Effector CD4-positive, alpha-beta T cell (primary cell): ENCODE measurements at places on chromosomes 2 and 18.

- DNase-seq, result no peak
Observed at GRCh38 chr2:69222953-69223658, 163.9 kb downstream of the GFPT1 start.

- DNase-seq, result peak; percentile 28
Observed at GRCh38 chr18:70491734-70492348, 203.0 kb downstream of the SOCS6 start.

GRCh38 chr2:157497638-157498314, 53.9 kb upstream of the CYTIP start:
- no peak for DNase-seq

- DNase-seq, result no peak
Observed at GRCh38 chr2:240999873-241000541, 1.6 kb downstream of the SNED1 start.

DNA sequence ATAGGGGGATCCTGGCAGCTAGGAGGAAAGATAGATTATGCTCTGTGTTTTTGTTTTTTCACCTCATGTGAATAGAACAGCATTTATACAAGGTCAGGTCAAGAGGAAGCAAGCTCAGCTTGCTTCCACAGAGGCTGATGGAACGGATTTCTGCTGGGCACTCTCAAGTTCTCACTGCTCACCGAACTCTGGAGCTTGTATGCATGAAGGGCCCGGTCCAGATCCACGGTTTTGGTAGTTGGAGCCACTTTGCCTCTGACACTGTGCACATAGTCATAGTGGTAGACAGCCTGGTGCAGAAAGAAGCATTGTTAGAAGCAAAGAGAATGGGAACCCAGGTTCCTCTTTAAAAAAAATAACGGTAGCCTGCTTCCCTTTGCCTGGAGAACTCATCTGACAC, 141.9 kb downstream of the RIF1 start:
- no peak for DNase-seq

DNA sequence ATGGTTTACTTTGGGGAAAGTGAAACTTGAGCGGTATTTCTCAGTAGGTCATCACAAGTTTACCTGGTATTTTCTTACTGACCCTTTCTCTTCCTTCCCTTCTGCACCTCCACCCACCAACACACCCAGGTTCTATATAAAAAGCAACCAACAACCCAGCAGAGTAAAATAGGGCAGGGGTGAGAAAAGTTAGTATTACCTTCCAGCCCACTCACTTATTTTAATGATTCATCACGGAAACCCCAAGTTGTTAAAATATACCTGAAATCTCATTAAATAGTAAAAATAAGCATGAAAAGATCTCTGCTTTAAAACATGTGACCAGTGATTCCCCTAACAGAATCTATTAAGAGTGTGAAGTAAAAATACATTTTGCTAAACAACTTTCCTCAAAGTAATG, 306.1 kb downstream of the ZEB2 start:
- DNase-seq, result no peak

DNA sequence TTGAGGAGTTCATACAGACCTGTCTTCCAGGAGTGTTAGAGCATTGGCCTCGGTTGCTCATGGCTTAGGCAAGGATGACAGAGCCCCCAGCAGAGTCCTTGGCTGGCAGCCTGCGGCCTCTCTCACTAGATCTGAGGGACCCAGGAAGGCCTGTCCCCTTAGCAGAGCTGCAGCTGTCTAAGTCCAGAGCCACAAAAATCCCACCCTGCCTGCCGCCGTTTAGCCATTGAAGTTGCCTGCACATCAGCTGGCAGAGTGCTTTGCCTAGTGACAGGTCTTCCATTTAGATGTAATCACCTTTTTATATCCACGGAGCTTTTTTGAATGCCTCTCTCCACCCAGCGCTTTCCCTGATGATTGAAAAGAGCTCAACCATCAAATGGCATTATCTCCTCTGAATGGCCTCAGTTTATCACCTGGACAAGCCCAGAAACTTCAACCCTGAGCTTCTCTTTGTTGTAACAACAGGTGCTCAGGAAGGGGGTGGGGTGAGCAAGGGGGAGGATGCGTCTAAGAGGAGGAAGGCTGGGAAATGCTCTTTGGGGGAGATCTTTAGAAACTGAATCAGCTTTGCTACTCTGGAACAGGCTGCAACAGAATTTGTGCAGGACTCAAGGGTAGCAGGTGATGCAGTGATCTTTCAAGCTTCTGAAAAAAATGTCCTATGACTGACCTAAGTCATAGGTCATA, 71.9 kb downstream of the TNP1 start:
- DNase-seq, result no peak

GRCh38 chr2:41610501-41611190, 437.2 kb upstream of the PKDCC start:
- DNase-seq, result no peak

DNA sequence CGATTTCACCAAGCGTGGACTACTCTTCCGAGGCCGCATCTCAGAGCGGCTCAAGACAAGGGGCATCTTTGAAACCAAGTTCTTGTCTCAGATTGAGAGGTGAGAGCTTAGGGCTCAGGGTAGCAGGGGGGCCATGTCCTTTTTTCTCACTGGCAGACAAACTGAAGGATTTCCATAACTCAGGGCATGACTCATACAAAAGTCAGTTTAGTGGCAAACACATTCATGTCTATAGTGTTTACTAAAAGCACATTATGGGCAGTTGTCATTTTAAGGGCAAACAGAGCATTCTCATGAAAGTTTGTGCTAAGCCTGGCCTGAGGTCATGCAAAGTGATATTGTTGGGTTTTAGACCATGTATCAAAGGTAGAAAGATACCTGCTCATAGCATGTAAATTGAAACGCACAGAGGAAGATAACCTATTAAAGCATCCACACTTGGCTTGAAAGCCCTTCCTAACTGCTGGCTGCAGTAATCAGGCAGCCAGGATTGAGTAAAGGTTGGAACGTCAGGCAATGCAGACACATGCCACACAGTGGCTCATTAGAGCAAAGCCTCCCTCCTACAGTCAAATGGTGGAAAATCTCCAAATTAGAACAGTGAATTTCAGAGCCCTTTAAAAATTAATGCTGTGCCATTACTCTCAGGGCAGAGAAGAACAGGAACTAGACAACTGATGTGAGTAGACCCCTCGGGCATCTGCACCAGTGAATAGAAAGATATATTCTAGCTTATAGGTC, 54.2 kb downstream of the HK2 start:
- no peak for DNase-seq

- DNase-seq, result no peak
Observed at GRCh38 chr2:217065695-217066405, 206.0 kb upstream of the TNP1 start.
